ENCODE measurements at places on chromosomes 6 and 20.

DNA sequence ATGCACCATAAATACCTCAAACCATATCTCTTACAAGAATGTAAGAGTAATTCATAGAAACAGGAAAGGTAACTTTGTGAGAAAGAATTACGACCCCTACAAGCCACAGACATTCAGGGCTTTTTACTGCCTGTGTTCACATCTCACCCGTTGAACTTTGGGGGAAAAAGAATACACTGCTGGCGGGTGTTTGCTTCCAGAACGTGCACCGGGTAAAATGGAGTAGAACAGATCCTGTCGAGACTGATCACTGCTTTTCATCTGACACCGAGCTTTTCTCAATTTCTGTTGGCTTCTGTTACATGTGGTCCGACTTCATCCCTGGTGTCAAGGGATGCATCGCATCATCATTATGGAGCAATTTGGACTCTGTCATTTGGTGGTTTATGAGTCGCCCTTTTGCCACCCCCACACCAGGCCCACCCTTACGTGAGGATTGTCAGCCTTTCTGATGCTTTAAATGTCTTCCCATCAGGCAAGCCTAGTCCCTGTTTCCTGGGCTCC lies 219.2 kb upstream of the ZFP64 start:
- peaks cover 1% of the 10 kb centered on the region for H3K27me3 ChIP-seq
- H3K36me3 ChIP-seq = no peaks in the 10 kb centered on the region
- no peak overlapping the region for H3K27ac ChIP-seq
- H3K4me3 ChIP-seq = no peak overlapping the region
- 0 out of 2 replicates have a peak, but pooled peaks cover 2% of the 10 kb centered on the region for H3K4me1 ChIP-seq

DNA sequence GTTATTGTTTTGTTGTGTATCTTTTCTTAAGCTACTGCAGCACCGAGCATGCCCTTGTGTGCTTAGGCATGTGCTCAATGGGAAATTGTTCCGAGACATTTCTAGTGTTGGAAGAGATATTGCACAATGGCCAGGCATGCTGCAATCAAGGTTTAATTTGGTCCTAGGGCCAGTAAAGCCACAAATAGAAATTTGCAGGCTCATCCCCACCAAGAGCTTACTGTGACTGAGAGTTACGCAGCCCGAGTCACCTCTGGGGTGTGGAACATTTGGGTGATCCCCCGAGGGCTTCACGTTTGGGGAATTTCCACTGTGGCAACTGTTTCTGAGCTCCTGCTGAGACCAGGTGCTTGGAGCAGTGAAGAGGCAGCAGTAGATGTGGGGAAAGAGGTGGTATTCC lies 65.8 kb downstream of the ADTRP start:
- H3K27me3 ChIP-seq = no peaks in the 10 kb centered on the region
- no peak overlapping the region for H3K27ac ChIP-seq
- no peaks in the 10 kb centered on the region for H3K36me3 ChIP-seq
- DNase-seq = peak; percentile 46

DNA sequence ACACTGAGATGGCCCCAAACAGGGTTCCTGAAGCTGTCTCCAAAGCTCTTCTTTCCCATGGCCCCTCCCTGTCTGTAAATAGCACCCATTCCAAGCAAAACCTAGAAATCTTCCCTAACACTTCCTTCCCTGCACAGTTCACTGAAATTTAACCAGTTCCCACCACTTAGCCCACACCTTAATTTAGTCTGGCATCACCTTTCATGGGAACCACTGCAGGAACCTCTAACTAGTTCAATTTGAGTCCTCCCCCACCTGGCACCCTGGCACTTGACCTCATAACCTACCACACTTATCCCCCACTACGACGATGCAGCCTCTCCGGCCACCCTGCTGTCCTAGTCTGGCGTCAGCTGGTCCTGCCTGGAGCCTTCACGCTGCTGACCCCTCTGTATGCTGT lies 278.7 kb downstream of the GMDS start:
- no peak overlapping the region for H3K27ac ChIP-seq
- no peaks in the 10 kb centered on the region for H3K27me3 ChIP-seq
- H3K36me3 ChIP-seq = no peaks in the 10 kb centered on the region

- H3K27me3 ChIP-seq = no peaks in the 10 kb centered on the region
- no peak for DNase-seq
- no peak overlapping the region for H3K4me3 ChIP-seq
- no peaks in the 10 kb centered on the region for H3K36me3 ChIP-seq
- H3K4me1 ChIP-seq = no peaks in the 10 kb centered on the region
Measured at GRCh38 chr6:12071064-12071615, 59.0 kb downstream of the HIVEP1 start.

DNA sequence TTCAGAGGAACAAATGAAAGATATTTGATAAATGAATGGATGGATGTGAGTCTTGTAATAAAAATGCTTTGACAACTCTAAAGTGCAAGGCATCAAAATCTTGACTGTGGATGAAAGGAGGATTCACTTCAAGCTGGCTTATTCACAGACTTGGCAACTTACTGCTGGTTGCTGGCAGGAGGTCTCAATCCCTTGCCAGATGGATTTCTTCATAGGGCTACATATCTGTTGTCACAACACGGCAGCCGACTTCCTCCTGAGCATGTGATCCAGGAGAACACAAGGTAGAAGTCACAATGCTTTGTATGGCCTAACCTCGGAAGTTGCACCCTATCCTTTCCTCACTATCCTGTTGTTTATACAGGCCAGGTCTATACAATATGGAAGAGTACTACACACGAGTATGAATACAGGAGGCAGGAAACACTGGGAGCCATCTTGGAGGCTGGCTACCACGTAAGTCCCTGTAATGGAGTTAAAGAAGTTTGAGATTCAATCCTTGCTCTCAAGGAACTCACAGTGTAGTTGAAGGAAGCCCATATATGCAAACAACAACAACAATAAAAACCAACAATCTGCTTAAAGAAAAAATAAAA lies 97.9 kb downstream of the ID4 start:
- H3K27ac ChIP-seq = no peak overlapping the region
- no peak for DNase-seq
- H3K4me1 ChIP-seq = no peaks in the 10 kb centered on the region
- H3K36me3 ChIP-seq = no peaks in the 10 kb centered on the region
- no peaks in the 10 kb centered on the region for H3K27me3 ChIP-seq

DNA sequence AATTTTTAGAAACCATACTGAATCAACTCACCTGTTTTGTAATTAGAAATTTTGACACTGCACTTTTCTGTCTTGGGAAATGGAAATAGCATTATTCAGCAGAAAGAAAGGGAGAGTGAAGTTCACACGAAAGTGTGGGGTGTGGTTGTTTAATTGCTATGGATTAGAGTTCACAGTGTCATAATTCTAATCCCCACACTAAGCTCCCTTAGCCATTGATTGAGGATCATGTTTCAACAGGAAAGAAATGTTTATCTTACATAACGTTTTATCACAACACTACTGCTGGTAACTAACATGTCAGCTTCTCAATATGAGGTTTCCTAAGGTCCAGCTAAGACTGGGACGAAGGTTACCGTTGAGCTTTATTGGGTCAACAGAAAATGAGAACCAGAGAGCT lies 31.4 kb upstream of the GSTA5 start:
- H3K36me3 ChIP-seq = no peaks in the 10 kb centered on the region
- H3K4me1 ChIP-seq = peaks cover 16% of the 10 kb centered on the region
- no peaks in the 10 kb centered on the region for H3K27me3 ChIP-seq
- peak; percentile 10 for DNase-seq
- no peak overlapping the region for H3K27ac ChIP-seq
- H3K4me3 ChIP-seq = no peak overlapping the region

DNA sequence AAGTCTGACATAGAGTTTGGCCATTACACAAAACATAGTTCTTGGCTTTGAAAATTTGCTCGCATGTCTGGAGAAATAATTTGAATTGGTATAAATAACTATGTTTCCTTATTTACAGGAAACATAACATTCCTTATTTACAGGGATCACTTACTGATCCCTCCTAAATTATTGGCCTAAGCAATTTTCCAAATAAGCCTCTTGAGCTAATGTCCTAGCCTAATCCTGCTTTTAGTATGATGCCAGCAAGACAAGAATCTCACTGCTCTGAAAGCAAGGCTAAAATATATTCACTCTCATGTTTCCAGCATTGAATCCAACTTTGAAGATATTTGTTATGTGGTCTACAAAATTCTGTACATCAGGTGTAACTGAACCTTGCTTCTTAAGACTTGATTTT lies 4.1 kb upstream of the TBC1D32 start:
- no peaks in the 10 kb centered on the region for H3K4me1 ChIP-seq
- H3K4me3 ChIP-seq = no peak overlapping the region
- no peak for DNase-seq
- peaks cover 2% of the 10 kb centered on the region for H3K27me3 ChIP-seq

DNA sequence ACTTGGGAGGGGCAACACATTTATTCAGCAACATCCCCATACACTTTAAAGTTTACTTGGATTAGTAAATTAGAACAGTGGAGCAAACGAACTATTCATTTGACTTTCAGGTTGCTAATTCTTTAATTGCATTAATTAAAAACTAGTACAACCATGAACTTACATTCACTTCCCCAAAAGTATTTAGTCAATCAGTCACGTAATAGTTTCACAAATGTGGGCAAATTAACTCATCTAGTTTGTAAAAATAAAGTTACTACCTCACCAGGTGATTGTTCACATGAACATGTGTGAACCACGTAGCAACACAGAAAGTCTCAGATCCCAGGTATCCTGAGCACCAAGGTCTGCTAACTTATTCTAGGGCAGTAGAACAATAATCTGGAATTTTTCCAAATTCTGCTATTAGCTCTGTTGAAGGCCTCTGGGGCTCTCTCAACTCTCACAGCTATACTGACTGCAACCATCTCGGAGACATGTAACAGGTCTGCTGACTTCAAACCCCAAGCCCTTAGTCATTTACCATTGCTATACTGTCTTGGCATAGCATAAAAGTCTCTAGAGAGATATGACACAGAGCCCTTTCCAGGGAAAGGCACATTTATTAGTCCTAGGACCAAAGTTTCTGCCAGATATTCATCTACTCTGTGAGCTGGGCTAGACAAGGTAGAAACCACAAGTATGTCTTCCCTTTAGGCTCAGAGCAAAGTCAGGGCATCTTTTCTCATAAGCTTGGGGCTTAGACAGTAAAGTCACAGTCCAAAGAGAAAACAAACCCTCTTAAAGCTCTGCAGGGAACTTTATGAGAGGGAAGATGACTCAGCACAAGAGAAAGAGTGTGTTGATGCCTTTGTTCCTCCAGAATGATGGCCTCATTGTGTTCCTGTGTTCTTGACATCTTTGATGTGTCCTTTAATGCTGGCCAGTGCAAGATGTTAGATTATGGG lies 50.9 kb upstream of the CCDC28A start:
- peaks cover 10% of the 10 kb centered on the region for H3K4me1 ChIP-seq
- H3K27ac ChIP-seq = no peak overlapping the region
- H3K4me3 ChIP-seq = no peak overlapping the region
- no peaks in the 10 kb centered on the region for H3K36me3 ChIP-seq
- peaks cover 4% of the 10 kb centered on the region for H3K27me3 ChIP-seq
- DNase-seq = peak; percentile 49

- no peaks in the 10 kb centered on the region for H3K27me3 ChIP-seq
- no peak overlapping the region for H3K27ac ChIP-seq
- no peaks in the 10 kb centered on the region for H3K4me1 ChIP-seq
- H3K36me3 ChIP-seq = no peaks in the 10 kb centered on the region
- no peak overlapping the region for H3K4me3 ChIP-seq
- no peak for DNase-seq
Measured at GRCh38 chr6:104483225-104483834, 376.4 kb downstream of the HACE1 start.

GRCh38 chr6:100116411-100117194 lies 122.6 kb upstream of the MCHR2 start:
- H3K27ac ChIP-seq = no peak overlapping the region
- H3K36me3 ChIP-seq = no peaks in the 10 kb centered on the region
- peak; percentile 76 for DNase-seq
- H3K4me1 ChIP-seq = no peaks in the 10 kb centered on the region
- no peak overlapping the region for H3K4me3 ChIP-seq
- peaks cover 47% of the 10 kb centered on the region for H3K27me3 ChIP-seq

- H3K4me1 ChIP-seq = no peaks in the 10 kb centered on the region
- no peak for DNase-seq
- no peaks in the 10 kb centered on the region for H3K36me3 ChIP-seq
- H3K27ac ChIP-seq = no peak overlapping the region
Measured at GRCh38 chr6:137496368-137496767, 2.2 kb upstream of the OLIG3 start.

GRCh38 chr6:32763421-32763820 lies at the start of gene HLA-DQB2:
Gene HLA-DQB2 (minus strand): TSS chr6:32763532. CDS start chr6:32763470, 62 bp downstream.
- H3K4me1 ChIP-seq = no peaks in the 10 kb centered on the region
- no peaks in the 10 kb centered on the region for H3K36me3 ChIP-seq
- H3K27me3 ChIP-seq = peaks cover 4% of the 10 kb centered on the region
- H3K4me3 ChIP-seq = no peak within 1 kb of the TSS
- DNase-seq = no peak

GRCh38 chr6:20892365-20892764 lies 358.1 kb downstream of the CDKAL1 start:
- H3K4me1 ChIP-seq = no peaks in the 10 kb centered on the region
- no peak overlapping the region for H3K27ac ChIP-seq
- H3K36me3 ChIP-seq = no peaks in the 10 kb centered on the region

DNA sequence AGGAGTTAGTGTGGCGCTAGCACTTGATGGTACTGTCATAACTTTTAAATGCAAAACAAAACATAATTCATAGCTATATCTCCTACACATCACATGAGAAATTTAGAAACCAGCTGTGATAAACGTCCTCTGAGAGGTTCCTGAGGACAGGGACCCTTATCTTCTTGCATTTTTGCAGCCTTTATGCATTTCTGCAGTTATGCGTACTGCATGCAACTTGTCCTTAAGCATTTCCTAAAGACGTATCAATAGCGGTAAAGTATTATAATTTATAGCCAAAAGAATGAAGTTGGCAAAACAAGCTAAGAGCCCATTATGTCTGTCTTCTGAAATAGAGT lies 1.7 kb downstream of the NAPB start:
- peaks cover 1% of the 10 kb centered on the region for H3K4me1 ChIP-seq
- DNase-seq = no peak
- no peak overlapping the region for H3K27ac ChIP-seq
- no peaks in the 10 kb centered on the region for H3K27me3 ChIP-seq

DNA sequence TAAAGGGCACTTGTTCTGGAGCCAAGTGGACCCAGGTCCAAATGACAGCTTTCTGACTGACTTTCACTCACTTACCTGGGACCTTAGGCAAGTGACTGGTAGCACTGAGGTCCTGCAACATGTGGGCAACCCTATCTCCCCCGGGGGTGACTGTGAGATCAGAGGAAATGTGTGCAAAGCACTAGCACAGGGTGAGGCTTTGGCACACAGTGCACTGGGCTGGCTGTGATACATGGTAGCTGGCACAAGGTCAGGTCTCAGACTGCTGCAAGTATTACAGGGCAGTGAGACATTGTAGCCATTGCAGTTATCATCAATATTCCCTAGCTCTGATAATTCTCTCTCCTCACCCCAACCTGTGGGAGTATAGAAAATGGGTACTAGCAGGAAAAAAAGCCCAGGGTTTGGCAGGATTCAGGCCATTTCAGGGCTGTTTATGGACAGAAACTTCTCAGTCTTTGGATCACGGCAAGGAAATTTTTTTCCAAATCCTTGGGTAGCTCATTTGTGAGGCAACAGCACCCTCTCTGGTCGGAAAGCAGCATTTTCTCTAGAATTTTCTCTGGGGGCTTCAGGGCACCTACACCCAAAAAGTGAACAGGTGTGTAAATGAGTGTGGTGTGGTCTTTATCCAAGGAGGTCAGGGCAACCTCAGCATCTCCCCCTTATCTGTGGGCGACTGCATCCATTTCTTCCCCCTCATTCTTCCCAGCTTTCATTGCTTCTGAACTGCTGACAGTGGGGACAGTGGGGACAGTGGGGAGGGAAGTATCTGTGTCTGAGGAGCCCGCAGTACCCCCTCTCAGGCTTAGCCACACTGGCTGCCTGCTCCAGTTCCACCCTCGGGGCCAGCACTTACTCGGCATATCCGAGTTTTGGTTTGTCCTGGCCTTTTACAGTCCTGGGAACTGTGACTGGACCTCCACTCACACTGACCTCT lies 148.7 kb upstream of the PHACTR3 start:
- no peaks in the 10 kb centered on the region for H3K27me3 ChIP-seq
- no peaks in the 10 kb centered on the region for H3K36me3 ChIP-seq
- no peak overlapping the region for H3K27ac ChIP-seq
- H3K4me1 ChIP-seq = no peaks in the 10 kb centered on the region

Measured in IMR-90 (cell line).